NCI-H1092 (cell line): ENCODE measurements at places on chromosomes 1 and 21.

GRCh38 chr1:168977618-168978017, 128.9 kb upstream of the ATP1B1 start:
- no peak for DNase-seq

DNA sequence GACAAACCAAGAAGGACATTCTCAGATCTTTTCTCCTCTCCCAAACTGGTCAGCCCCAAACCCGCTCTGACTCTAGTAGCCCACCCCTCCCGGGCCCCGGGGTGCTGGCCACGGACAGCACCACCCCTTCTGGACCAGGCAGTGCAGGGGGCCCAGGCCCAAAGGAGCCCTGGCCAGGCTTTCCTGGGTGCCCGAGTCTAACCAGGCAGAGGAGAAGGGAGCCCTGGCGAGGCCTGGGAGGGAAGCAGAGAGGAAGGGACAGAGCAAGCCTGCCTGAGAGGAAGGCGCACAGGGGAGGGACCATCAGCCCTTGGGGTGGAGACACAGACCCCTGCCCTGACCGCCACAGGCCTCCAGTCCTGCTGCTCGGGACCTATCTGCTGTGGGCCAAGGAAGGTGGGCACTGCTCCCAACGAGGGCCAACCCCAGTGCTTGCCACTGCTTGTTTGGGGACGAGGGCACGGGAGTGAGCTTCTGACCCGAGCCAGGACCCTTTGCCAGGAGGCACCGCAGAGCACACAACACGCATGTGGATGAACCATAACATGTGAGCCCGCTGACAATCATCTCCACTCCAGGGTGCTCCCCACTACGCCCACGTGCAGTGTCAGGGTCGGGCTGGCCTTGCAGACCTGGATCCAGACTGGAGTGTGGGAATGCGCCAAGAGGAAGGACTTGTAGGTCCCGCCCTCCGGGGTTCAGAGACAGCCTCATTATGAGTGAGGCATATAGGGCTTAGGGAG, 57.6 kb downstream of the KCNAB2 start:
- no peak for DNase-seq

DNA sequence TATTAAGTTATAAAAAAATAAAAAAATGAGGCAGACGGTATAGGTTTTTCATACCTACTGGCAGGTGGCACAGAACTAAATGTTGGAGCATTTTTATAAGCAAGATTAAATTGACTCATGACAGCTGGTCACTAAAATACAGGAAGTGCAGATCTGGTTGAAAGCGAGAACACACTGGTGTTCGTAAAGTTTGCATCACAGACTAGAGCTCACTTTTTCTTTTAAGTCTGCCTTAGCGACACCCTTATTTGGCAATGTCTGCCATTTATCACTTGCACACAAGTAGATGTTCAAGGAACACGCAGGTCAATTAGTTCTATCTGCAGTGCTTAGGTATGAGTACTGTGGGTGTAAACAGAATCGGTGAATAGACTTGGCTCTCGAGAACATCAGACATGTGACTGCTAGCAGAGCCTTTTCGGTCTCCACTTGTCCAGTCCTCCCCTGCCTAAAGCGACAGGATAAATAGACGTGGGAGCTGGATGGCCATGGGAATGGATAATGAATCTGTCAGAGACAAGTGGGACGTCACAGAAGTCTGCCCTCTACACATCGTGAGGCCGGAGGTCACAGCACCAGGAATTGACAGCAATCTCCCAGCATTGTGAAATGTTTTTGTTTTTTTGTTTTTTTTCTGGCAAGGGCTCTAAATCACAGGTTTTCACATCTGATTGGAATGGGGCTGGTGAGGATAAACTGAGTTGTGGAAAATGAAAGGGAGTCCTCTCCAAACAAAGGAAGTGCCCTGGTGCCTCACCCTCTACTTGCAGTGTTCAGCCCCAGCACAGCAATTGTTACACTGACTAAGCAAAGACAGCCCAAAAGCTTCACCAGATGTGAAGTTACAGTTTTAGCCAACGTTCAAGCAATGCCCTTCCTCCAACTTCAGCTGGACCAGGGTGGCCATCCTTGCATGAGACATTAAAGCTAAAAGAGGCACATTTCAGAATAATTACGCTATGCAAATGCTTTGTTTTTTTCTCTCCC, 248.9 kb downstream of the NTNG1 start:
- no peak for DNase-seq

- no peak for DNase-seq
Observed at GRCh38 chr1:229155472-229155871, 115.4 kb upstream of the RAB4A start.

- DNase-seq: no peak
Observed at GRCh38 chr1:168472223-168472622, 71.6 kb downstream of the XCL2 start.

GRCh38 chr1:20404466-20404865, 81.5 kb downstream of the CAMK2N1 start:
- no peak for DNase-seq

DNA sequence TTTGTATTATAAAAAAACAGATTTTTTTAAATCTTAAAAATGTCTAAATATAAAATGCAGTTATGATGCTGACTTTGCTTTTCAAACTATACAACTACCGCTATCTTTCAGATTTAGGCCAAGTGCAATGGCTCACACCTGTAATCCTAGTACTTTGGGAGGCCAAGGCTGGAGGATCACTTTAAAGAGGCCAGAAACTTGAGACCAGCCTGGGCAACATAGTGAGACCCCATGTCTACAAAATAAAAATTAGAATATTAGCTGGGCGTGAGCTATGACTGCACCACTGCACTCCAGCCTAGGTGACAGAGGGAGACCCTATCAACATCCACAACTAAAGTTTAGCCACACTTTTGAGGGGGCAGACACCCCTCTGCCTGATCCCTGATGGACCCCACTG, 20.3 kb downstream of the ZBTB17 start:
- no peak for DNase-seq

GRCh38 chr1:18166929-18167328, 59.3 kb downstream of the IGSF21 start:
- DNase-seq: no peak

DNA sequence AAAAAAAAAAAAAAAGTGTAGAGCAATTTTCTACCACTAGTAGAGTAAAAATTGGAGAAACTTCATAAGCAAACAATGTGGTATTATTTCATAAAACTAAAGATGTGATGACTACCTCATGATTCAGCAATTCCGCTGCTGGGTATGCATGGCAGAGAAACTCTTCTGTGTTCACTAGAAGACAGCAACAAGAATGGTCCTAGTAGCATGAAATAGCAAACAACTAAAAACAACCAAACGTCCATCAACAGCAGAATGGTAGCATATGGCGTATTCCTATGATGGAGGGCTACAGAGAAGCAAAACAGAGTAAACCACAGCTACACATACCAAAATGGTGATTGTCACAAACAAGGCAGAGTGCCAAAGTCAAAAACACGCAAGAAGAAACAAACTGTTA, 18.9 kb downstream of the HTR1D start:
- DNase-seq: no peak
